Activated T-helper 9 cell treated with anti-CD3 and anti-CD28 coated beads, Interleukin-2, amount 50 U/mL, for 16 hours (primary cell): ENCODE measurements at places on chromosomes 2 and 18.

GRCh38 chr2:42029639-42030199 is 18.1 kb upstream of the PKDCC start:
- no peak for DNase-seq

GRCh38 chr2:215414674-215415073 is 21.2 kb downstream of the FN1 start:
- DNase-seq = no peak

DNA sequence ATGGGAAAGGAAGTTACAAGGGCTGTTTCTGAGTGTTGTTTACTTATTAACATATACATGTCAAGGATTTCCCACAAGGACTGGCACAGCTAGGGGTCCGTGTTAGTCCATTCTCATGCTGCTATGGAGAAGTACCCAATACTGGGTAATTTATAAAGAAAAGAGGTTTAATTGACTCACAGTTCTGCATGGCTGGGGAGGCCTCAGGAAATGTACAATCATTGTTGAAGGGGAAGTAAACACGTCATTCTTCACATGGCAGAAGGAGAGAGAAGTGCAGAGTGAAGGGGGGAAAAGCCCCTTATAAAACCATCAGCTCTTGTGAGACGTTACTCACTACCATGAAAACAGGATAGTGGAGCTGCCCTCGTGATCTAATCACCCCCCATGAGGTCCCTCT is 128.9 kb upstream of the CELF4 start:
- DNase-seq = no peak

DNA sequence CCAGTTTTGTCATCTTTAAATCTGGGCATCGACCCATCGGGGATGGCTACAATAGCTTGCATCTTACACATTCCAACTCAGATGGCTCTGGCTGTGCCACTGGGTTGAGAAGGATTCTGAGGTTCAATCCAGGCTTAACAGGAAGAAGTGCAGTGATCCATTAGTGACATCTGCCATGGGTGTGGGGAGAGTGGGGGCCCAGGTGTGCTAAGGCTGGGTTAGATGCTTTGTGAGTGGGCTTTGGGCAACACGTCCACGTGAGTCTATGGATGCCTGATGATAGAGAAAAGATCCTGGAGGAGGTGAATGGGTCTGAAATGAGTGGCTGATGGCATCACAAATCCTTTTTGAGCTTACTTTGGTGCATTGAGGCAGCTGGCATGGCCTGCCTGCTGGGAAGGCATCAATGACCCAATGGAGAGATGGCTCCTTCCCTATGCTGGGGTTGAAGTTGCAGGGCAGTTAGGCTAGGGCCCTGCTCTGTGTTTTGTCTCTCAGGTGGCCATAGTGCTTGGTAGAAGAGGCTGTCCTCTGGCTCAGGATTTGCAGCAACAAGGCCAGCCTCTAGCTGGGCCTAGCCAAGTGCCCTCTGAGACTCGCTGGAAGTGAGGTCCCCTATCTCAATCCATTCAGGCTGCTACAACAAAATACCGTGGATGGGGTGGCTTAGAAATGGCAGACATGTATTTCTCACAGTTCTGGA is 56.7 kb downstream of the HS1BP3 start:
- DNase-seq = no peak

- no peak for DNase-seq
These were observed 370.8 kb downstream of the NUP35 start for GRCh38 chr2:183495079-183495478.

DNA sequence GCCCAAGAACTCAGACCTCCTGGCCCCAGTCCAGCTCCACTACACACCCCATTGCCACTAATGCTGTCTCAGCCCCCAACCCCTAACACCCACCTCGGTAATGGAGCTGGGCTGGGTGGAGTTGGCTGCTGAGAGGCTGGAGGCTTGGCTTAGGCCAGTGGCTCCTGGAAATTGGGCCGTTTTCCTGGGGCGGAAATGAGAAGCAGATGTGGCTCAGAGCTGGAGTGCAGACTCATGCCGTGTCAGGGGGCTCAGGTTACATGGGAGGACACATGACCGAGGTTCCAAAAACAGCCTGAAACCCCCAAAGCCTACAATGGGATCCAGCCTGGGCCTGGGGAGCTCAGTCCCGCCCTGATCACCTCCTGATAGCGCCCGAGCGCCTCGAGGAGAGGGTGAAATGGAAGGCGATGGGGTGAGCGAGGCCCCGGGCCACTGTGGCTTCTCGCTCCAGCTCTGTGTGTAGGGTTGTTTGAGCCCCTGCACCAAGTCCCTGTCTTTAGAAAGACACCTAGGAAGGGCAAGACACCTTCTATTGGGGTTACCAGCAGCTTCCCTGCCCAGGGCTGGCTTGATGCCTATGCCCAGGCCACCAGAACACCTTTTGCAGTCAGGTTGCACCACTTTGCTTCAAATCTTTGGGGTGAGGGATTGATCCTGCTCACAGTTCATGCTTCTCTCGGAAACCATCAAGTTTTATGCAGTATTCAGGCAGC is 175.7 kb upstream of the HAAO start:
- DNase-seq = no peak

DNA sequence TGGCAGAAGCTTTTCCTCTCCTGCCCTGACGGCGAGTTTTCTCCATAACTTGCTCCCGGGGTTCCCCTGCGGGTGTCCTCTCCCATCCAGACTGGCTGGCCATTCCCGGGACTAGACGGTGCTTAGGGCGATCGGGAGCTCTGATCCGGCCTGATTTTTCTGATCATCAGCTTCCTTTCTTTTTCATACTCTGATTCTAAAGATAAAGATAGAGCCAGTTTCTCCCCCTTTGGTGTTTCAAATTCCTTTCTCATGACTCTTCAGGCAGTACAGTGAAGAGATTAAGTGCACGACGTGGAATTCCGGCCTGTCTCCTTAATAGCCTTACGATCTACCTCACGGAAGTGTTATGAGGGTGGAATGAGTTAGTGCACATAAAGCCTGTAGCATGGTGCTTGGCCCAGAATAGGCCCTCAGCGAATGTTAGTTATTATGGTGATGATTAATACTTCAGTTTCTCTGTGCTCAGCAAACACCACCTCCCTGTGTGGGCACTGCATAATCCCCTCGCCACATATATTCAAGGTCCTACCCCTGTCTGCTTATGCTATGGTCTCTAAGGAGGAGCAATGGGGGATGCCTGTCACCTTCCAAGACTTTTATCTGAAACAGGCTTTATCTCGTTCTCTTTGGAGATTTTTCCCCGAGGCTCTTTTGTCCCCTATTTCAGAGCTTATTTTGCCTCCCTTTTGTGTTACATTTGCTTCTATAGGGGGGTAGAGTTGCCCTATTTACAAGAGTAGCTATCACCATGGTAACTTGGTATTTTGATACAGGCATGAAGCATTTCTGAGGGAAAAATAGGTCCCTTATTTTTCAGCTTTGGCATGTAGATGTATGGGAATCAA is 254.8 kb downstream of the CDH2 start:
- DNase-seq = no peak

GRCh38 chr2:158745067-158745865 is 49.9 kb upstream of the DAPL1 start:
- DNase-seq = no peak

- DNase-seq = peak; percentile 36
These were observed 37.0 kb upstream of the GRHL1 start for GRCh38 chr2:9914384-9915065.

DNA sequence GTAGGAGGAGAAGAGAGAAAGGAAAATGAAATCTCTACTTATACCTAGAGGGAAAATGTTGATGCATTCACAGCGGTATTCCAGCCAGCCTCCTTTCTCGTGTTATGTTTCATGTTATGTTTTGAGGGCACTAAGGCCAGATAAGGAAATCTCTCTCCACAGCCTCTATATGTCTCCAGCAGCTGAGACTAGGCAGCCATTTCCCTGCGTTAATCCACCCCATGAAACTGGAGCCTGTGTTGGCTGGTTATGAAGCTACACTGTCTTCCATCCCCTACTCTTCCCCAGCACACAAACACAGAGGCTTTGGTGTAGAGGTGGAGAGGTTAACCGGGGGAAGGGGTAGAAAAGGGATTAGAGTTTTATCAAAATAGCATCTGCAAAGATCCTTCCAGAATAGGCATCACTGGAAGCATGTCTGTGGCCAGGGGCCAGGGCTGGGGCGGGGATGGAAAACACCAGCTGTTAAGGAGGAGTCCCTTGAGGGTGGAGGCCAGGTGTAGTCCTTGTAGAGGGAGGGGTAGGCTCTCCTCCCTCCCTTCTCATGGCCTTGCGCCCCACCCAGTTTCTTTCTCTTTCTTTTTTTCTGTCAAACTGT is 100.9 kb upstream of the TNP1 start:
- DNase-seq = no peak

DNA sequence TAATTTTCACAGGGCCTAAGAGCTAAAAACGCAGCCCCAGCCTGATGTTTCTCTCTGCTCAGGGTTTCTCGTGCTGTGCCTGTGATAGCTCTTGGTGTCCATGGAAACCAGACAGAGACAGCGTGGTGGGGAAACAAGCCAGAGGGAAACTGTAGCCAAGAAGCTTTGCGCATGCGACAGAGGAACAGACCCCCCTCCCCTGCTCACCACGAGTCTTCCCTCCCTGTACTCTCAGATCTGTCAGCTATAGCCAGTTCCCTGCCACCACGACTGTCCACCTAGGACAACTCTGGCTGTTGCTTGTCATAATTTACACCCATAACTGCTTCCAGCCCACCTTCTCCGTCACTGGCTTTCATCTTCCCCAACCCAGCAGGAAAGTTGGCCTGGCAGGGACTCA is 13.2 kb upstream of the DNAJC27 start:
- no peak for DNase-seq

DNA sequence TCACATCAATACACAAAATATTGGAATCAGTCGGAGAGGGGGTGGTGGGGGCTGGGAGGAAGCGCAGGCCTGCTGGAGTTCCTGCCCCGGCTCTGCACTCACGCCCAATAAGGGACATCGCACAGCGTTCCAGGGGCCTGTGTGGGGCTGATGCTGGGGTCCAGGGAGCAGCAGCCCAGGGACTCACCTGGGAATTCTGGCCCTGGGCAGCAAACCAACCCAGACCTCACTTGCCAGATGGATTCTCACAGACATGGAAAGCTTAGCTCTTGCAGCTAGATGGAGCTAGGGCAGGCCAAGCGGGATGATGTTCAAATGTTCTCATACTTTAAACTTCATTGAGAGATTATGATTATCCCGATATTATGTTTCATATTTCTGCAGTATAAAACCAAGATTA is 266.6 kb upstream of the TANK start:
- no peak for DNase-seq

DNA sequence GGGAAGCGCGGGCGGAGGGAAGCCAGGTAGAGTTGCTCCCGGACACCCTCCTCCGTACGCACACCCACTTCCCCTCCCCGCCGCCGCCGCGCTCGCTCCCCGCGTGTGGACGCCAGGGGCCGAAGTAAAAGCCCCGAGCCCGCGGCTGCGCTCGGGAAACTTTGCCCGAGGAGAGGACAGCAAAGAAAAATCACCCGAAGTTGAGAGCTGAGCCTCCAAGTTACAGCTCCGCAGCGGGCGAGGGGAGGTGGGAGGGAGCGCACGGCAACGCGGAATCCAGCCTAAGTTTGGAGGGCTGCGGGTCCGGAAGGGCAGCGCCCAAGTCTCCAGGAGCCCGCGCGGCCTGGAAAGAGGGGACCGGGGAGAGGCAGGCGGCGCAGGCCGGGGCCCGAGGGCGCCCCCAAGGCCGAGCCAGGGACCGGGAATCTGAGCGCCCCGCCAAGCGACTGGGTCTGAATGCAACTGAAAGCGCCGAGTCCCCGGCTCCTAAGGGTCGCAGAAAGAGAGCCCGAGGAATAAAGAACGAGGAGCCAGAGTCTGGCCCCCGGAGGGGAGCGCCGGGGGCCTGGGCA is 706 bp upstream of the BCL11A start:
- DNase-seq = no peak

- no peak for DNase-seq
These were observed 195.5 kb upstream of the KYNU start for GRCh38 chr2:142681952-142682351.

DNA sequence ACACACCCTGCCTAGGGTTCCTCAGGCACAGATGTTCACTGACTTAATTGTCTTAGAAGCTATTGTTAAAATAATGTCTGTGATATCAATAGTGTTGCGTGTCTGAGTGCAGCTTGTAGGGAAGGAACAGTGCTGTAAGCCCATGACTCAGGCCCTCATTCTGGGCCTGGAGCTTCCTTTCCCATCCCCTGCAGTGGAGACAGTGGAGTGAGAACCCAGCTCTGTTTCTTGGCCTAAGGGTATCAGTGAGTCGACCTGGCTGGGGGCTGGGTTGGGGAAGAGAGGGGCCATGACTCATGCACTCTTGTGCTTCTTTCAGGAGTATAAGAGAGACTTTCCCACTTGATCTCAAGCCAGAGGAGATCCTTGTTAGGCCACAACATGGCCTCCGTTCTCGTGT is 106.8 kb downstream of the HRH4 start:
- DNase-seq = no peak

DNA sequence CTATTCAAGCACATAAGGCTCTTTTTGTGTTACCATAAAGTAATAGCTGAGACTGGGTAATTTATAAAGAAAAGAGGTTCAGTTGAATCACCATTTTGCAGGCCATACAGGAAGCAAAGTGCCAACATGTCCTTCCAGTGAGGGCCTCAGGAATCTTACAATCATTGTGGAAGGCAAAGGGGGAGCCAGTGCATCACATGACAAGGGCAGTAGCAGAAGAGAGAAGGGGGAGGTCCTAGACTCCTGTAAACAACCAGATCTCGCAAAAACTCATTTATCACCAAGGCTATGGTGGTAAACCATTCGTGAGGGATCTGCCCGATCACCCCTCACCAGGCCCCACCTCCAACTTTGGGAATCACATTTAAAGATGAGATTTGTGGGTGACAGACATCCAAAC is 16.7 kb downstream of the DSG4 start:
- DNase-seq = no peak

- DNase-seq = no peak
These were observed 50.2 kb downstream of the CALCRL start for GRCh38 chr2:187397886-187398285.

- no peak for DNase-seq
These were observed 178.4 kb downstream of the RNF152 start for GRCh38 chr18:61714421-61714820.

DNA sequence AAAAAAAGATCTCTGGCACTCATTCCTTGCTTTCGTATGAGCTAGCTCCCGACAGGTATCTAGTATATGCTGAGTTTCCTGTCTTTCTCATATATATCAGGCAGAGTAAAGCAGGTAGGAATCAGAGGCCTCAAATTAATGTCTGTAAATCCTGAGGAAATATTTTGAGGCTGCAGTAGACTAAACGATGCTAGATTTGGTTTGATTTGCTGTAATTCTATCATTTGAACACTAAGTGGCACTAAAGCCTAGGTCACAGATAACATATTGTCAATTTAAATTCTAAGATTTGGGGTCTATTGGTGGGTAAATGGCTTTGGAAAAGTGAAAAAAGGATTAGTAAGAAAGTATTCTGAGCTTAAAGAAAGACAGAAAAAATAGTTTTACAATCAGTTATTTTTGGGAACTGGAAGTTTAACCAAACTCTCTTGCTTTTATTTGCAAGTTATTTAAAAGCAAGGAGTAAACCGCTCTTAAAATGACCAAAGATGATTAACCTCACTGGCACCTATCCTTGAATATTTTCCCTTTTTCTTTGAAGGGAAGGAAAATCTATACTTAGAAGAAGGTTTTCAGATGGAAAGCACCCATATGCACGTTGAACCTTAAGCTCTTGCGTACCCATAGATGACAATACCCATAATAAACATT is 37.6 kb upstream of the SLC4A10 start:
- DNase-seq = no peak

GRCh38 chr2:235966932-235967757 is 201.0 kb downstream of the GBX2 start:
- DNase-seq = no peak
